ENCODE measurements at places on chromosomes 6 and 20.

DNA sequence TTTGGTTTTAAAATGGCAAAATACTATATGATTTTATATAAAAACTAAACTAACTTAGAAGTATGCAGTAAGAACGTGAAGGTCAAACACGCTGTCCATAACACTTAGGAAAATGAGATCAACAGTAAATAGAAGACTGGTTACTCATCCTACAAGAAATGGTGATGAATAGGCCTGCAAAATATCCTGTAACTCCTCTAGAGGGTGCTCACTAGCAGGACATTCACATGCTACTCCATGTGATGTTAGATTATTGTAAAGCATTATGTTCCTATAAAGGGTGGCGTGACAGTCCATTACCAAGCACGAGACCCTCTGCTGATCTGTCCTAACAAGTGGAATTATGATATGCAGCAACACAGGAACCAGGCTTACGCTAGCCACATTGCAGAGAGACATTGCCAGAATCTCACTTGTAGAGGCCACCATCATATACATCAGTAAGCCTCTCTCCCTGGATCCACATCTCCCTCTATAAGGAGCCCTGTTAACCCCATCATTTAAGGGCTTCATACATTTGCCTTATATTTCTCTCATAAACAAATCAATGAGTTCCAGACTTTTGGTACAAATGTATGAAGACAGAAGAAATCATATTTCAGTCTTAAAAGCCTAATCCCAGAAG is 18.0 kb upstream of the DEFB129 start:
- no peak for DNase-seq

DNA sequence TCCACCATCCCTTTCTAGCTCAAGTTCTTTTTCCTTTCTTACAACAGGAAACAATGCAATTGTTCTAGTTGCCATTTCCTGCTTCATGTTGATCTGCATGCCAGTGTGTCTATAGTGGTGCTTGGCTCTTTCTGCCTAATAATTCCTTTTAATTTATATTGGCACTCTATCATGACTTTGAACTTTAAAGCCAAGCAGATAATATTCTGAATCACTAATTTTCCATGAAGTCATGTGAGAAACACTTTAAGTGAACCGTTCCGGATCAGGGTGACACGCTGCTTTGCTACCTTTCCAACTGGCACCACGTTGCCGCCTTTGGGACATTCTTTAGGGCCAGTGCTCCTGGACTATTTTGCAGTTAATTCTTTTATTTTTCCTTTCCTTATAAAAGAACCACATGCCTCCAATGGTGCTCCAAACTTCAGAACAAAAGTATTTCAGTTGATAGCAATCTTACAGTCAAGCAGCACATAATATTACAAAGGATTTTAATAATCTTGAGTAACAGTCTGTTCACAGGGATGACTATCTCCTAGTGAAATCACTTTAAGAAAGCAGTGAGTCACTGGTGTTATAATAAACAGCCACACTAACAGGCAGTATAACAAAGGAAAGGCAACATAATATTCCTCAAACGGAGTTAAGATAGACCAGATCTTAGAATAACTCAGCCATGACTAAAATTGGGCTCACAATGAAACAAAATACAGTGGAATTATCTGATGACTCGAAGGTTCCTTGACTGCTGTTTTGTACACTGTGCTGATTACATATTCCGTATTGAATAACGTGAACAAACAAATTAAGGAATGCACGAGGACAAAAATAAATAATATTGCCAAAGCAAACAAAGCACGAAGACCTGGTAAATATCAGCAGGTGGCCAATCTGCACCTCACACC is 19.0 kb upstream of the BLOC1S5 start:
- no peak for DNase-seq

- DNase-seq = no peak
Measured at GRCh38 chr6:163147994-163148393, 266.5 kb upstream of the QKI start.

DNA sequence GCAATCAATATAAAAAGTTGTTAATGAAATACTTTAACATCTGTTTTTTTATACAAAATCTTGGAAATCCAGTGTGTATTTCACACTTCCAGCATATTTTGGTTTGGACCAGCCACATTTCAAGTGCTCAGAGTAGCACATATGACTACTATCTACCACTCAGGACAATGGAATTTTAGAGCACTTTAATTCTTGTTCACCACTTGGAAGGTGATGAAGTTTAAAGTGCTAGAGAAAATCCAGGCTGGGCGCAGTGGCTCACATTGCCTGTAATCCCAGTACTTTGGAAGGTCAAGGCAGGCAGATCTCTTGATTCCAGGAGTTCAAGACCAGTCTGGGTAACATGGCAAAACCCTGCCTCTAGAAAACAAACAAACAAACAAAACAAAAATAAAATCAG is 6.1 kb upstream of the SLC35B3 start:
- DNase-seq = no peak

DNA sequence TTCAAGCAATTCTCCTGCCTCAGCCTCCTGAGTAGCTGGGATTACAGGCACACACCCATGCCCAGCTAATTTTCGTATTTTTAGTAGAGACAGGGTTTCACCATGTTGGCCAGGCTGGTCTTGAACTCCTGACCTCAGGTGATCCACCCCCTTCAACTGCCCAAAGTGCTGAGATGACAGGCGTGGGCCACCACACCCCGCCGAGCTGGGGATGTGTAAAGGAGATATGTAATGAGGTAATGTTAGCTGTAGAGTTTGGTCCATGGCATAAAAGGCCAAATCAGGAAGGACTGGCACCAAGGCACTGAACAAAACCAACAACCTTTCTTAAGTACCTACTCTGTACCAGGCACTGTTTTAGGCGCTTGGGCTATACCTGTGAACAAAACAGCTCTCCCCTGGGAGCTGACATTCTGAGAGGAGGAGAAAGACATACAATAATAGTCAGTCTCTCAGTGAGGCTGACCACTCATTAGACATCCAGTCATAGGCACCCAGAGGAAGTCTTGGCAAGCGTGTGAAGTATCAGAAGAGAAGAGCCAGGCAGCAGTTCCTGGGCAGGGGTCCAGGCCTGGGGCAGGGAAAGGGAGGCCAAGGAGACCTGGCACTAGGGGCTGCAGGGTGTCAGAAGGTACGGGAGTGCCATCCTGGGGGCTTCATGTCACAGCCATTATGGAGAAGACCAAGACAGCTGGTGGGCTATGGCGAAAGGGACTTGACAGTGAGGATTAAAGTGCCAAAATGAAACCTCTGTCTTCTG is 164.8 kb upstream of the DTNBP1 start:
- no peak for DNase-seq
